Activated gamma-delta T cell (primary cell): ENCODE measurements at places on chromosomes 11 and 22.

- no peak for DNase-seq
Measured at GRCh38 chr11:42647993-42648392, 663.8 kb upstream of the API5 start.

GRCh38 chr11:762421-763072 lies 14.7 kb downstream of the GATD1 start:
- no peak for DNase-seq

DNA sequence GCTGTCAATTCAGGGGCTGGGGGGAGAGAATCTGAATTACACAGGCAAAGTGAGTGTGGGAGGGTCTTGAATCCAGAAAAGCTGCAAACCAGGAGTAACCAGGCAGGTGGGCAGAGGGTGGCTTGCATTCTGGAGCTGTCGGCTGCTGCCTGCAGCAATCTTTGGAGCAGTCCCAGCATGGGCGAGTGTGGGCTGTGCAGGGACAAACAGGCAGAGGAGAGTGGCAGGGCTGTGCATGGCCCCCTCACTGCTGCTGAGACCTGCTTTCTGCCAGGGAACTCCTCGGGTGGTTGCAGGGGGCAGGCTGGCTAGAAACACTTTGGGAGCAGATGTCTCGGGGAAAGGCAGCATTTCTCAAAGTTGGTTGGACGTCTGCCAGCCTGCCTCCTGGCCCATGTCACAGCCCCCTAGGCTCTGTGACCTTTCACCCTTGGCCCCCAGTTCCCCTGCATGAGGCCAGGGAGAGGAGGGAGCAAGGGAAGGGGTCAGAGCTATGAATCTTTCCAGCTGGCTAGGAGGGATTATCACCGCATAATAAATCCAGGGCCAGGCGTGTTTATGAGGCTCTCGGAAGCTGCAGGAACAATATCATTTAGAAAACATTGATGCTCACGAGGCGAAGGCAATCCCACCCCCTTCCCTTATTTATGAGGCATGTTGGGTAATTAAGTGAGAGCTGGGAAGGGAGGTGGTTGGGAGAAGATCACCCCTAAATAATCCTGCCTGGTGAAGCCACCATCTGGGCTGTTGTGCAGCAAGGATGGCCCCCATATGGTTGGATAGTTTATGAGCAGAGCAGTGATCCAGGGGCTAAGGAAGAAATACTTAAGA lies 212.3 kb upstream of the NCAM1 start:
- DNase-seq: no peak

GRCh38 chr11:124172101-124172500 lies 11.0 kb upstream of the OR10D3 start:
- DNase-seq: no peak

- DNase-seq: no peak
Measured at GRCh38 chr22:22479999-22480532, 28.5 kb downstream of the ZNF280B start.

GRCh38 chr11:11397036-11397415 lies 44.0 kb upstream of the CSNK2A3 start:
- DNase-seq: no peak

- no peak for DNase-seq
Measured at GRCh38 chr11:69947793-69948255, 128.6 kb upstream of the FGF3 start.

- no peak for DNase-seq
Measured at GRCh38 chr11:61131186-61131585, 28.9 kb downstream of the CD5 start.

- no peak for DNase-seq
Measured at GRCh38 chr11:74952752-74953151, 3.7 kb downstream of the SPCS2 start.

GRCh38 chr11:6594142-6594768 lies 9.2 kb downstream of the RRP8 start:
- DNase-seq: no peak

DNA sequence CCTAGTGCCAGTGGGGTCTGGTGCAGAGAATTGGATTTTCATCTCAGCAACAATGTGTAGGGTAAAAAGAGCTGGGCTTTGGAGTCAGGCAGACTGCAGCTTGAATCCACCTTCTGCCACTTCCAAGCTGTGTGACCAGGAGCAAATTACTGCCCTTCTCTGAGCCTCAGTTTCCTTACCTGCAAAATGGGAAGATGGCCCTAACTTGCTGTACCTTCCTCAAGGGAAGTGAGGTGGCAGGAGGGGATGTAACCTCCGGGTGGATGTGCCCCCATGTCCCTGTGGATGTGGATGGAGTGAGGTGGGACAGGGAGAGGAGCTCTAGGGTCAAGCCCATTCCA lies 90.9 kb downstream of the CACNA1I start:
- DNase-seq: no peak

- DNase-seq: no peak
Measured at GRCh38 chr11:80719292-80719646, 1278.4 kb upstream of the TENM4 start.

DNA sequence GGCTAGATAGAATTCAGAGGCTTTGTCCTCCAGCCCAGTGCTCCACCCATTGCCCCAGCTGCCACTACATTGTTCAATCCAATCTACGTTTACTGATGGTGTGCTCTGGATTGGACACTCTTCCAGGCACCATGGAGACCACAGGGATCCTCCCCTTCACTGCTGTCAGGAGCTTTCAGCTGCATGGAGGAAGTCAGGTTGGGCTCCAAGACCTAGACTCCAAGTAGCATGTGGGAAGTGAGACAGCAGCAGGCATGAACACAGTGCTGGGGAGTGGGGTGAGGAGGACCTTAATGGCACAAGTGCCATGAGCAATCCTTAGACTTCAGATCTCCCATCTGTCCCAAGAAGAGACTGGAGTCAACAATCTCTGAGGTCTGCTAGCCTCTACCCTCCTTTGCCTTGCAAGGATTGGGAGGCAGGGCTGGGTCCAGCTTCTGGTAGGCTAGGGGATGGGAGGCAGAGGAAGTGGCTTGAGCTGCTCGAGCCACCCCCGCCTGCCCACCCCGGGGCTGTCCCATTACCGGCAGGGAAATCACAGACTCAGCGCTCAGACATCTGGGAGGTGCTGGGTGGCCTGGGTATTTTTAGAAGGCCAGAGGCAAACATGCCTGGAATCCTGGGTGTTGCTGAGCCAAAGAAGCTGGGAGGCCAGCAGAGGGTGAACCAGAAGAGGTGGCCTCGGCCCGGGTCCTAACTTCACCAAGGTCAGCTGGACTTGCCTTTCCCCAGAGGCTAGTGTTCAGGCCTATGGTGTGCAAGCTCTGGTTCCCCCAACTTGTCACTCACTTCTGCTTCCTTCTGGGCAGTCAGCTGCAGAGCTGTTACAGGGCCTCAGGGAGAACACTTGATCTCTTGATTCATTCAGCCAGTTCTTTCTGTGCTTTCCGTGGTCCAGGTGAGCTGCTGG lies 15.2 kb upstream of the FCHSD2 start:
- no peak for DNase-seq

DNA sequence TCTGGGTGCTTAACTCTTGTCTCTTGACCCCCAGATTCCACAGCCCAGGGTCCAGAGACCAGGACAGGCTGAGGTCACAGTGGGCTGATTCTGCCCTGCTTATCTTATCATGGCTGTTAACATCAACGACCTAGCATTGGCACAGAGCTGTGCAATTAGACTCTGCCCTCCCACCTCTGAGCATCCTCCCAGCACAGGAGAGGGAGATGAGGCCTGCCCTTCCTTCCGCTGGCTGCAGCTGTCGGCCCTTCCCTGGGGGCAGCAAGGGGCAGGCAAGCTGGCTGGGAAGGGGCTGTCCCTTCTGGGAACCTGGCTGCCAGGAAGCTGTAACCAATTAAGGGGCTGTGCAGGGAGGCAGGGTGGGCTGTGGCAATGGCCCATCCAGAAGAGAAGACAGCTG lies 22.5 kb downstream of the LRRC10B start:
- no peak for DNase-seq

DNA sequence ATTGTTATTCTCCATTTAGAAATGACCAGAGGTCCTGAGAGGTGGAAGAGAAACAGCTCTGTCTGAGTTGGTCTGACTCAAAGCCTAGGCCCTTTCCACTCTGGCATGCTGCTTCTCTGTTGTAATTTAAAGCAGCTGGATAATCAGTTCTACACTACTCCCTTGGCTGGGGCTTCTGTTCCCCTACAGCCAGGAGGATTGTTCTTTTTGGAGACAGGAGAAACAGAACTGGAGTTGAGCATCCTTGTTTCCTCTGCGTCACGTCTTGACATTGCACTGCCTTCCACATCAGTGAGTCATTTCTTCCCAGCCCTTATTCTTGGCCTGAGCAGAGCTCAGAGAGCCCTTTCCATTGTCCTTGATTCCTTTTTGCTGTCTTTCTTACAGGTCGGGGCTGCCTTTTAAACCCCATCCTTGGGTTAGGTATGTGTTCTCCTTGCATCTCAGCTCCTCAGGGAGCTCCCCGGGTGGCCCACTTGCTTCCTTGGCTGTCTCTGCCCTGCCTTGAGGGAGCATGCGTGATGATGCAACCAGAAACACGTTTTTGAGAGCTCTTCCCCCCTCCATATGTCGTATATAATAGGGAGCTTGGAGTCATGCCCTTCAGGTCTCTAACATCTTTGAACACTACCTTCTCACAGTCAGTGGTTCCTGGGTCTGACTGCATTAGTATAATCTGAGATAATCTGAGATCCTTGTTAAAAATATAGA lies 35.7 kb downstream of the CYB5R2 start:
- DNase-seq: no peak

- no peak for DNase-seq
Measured at GRCh38 chr11:73366265-73366610, 10.0 kb upstream of the RELT start.

GRCh38 chr11:126853732-126854131 lies 146.8 kb downstream of the KIRREL3 start:
- no peak for DNase-seq

DNA sequence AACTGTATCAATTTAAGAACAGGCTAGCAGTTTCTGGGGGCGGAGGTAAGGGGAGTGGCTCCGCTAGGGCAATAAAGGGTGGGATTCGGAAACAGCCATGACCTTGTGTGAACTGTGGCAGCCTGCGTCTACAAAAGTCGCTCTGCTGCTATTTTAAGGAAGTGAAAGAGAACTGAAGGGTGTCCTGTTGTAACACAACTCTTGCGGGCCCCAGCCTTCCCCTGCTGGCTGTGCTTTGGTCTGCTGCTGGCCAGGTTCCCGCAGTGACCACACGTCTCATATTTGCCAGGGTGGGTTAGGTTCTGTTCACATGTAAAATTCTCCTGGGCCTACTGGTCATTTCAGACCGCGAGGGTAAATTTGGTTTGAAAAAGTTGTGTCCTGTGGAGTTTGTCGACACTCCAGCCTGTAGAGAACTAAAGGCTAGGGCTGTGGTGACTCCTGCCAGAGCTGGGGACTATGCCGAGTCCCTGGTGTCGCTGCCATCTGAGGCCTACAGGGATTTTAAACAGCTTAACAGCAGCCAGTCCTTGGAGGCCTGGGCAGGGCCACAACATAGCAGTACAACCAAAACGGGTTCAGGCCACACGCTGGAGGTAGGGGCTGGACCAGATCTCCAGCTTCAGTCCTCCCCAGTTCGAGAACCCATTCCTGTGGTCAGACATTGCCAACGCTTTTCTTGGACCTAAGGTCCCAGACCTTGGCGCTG lies 1.1 kb upstream of the PPFIBP2 start:
- DNase-seq: no peak

DNA sequence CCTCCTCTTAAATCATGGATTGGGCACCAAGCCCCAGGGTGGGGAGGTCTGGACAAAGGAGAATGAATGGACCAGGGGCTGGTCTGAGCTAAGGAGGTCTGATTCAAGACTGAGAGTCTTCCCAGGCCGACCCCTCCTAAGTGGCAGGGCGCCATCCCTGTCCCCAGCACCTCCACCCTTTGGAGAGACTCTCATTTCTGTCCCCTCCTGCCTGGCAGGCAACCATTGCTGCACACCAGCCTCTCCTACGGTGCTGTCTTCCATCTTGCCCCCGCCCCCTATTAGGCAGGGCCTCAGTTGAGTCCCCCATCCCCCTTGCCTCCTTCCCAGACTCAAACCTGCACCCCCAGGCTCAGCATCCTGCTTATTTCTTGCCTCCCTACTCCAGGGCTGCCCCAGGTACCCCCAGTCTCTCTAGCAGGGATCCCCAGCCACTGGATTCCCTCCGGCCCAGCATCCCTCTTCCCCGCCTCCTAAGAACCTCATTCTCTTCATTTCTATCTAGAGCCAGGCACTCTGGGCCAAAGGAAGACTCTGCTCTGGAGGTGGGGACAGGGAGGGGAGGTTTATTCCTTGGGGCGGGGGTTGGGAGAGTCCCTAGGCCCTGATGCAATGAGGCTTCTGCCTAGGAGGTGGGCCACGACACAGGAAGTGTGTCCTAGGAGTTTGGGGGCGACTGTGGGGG lies 1.7 kb upstream of the RCOR2 start:
- DNase-seq: no peak

GRCh38 chr22:28893810-28894209 lies 10.4 kb downstream of the ZNRF3 start:
- no peak for DNase-seq

DNA sequence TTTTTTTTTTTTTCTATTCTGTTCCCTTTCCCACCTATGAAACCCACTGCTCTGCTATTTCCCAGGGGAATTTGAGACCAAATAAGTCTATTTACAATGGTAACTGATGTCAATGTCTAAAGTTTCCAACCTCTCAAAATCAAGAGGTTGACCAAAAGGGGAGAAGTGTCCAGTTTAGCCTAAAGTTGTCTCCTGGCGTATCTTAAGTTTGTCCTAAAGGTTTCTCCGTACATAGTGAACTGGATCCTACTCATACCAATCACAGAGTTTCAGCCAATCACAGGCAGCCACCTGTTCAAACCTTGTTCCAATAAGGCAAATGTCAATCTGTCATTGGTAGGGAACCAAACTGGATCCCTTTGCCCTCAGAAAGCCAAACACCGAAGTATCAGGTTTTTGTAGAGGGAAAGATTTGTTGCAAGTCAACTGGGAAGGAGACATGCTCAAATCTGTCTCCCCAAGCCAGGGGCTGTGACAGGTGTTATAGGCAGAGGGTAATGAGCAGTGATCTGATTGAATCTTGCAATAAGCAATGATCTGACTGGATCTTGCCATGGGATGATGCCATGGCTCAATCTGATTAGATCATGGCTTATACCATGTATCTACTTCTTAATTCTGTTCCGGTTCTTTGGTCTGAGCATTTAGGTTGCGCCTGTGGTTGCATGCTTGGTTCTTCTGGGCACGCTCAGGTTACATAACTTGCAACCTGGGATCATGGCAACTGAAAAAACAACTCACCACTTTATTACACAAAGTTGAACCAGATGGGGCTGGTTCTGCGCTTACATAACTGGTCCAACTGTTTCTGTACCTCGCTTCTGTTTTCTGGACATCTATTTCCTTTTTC lies 1.1 kb upstream of the VPS37C start:
- no peak for DNase-seq

DNA sequence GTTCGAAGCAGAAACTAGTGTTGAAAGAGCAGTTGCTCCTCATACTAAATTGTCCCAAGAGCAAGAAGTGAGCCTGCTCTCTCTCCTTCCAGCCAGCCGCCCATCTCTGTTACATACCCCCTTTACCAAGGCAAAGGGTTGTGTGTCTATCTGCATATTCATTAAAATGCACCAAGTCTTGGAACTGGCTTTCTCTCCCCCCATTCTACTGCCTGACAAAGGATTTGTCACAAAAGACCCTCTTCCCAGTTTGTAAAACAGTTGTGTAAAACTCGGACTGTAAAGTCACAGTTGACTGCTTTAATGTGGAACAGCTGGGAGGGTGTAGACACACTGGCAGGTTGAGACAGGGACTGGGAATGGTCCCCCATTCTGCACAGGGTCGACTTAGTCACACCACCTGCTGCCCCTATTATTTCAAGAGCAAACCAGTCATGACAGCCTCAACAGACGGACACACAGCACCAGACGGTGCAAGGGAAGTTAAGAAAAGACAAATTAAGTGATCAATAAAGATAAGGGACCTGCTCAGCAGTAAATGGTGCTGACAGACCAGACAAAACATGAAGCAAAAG lies 60.0 kb upstream of the HTATIP2 start:
- DNase-seq: no peak

- no peak for DNase-seq
Measured at GRCh38 chr11:125227151-125227550, 62.6 kb downstream of the PKNOX2 start.
